Substantia nigra (tissue), 51 donors: ENCODE measurements at places on chromosomes 1 and 21.

DNA sequence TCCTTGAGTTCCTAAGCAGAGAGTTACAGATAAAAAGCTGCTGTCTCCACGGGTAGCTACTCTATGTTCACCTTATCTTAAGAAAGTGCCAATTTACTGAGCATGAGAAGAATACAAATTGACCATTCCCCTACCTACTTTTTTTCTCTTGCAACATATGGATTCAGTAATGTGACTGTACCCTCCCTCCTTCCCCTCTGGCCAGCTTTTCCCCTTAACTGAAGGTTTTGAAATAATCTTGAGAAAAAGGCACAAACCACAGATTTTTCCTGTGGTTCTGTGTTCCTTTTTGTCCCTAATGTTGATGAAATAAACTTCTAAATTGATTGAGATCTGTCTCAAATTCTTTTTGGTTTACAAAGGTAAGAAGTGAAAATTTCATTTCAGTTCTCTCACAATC, 2.6 kb upstream of the CD2 start:
- no peak for DNase-seq

GRCh38 chr21:31130821-31131220, 92.5 kb upstream of the KRTAP19-8 start:
- no peak for DNase-seq

DNA sequence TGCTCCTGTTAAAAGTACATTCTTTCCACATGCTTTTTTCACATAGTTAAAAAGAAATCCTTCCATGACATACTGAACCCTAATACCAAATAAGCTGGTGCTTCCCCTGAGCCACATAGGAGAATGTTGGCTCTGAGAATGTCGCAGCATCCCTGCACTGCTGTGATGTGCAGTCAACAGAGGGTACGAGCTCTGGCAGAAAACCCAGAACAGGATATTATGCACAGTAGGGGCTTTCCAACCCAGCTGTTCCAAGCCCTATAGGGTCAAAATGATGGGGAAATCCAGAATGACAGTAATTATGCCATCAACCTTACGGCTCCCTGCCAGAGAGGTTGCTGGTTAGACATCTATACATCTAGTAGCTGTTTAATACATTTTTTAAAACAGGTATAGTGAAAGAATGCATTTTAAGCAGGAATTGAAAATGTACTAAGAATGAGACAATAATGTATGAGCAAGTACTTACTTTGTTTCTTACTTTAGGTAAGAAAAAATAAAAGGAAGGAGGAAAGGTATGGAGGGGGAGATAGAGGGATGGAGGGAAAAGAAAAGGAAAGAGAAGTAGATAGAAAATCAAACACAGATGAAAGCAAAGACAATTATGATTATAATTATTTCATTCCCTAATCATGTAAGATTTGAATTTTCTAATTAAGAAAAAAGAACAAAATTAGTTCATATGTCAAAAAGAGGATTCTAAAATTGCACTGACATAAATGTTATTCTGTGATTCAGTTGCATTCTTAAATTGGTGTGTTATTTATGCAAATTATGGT, 126.0 kb downstream of the NR5A2 start:
- no peak for DNase-seq

DNA sequence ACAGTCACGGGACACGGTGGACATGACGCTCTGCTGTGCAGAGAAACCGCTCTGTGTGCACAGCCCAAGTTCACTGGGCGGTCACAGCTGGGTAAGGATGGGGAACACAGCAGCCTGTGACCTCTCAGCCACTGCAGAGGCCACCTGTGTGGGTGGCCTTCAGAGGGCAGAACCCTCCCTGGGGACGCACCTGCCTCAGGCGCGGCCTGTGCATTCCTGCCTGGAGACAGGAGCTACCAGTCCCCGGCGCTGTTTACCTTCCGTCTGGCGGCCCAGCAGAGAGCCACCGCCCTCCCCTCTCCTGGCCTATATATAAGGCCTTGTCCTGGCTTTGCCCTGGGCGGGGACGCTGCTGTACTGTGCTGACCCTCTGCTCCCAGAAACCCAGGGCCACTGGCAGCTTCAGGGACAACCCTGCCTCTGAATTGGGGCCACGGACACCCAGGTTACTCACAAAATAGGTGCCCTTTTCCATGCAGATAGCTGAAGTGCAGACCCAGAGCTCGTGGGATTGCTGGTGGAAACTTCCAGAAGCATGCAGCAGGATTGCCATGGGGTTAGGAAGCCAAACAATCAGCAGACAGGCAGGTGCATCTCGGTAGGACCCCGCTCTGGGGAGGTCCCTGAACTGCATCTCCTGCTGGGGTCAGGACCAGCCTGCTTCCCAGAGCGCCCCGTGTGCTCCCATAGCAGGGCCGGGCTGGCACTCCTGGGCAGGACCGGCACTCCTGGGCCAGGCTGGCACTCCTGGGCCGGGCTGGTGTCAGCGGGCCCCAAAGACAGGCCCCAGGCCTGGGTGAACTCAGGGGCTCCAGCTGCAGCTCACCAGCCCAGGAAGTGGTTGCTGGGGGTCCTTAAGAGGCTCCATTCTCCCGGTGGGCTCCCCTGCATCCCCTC, 83.6 kb downstream of the SIK1 start:
- DNase-seq, result no peak

- no peak for DNase-seq
Measured at GRCh38 chr1:158686111-158687009, at the start of gene SPTA1. SPTA1 (minus strand) TSS chr1:158686715; CDS start chr1:158686517, 198 bp downstream.

DNA sequence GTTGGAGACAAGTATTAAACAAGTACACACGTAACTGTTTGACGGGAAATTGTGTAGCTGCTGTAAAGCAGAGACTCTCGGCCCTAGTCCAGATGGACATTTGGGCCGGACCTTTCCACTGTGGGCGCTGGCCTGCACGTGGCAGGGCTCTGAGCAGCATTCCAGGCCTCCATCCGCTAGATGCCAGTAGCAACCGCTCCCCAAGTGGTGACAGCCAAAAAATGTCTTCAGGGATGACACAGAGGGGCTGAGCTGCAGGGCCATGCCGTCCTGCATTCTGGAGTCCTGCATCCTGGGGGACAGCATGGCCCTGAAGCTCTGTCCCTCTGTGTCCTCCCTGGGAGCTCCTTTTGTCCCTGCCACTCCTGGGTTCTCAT, 24.8 kb downstream of the A3GALT2 start:
- DNase-seq, result no peak

- no peak for DNase-seq
Measured at GRCh38 chr1:34547046-34547674, 207.7 kb upstream of the GJB5 start.

GRCh38 chr1:201745023-201745422, 83.9 kb upstream of the IPO9 start:
- no peak for DNase-seq

DNA sequence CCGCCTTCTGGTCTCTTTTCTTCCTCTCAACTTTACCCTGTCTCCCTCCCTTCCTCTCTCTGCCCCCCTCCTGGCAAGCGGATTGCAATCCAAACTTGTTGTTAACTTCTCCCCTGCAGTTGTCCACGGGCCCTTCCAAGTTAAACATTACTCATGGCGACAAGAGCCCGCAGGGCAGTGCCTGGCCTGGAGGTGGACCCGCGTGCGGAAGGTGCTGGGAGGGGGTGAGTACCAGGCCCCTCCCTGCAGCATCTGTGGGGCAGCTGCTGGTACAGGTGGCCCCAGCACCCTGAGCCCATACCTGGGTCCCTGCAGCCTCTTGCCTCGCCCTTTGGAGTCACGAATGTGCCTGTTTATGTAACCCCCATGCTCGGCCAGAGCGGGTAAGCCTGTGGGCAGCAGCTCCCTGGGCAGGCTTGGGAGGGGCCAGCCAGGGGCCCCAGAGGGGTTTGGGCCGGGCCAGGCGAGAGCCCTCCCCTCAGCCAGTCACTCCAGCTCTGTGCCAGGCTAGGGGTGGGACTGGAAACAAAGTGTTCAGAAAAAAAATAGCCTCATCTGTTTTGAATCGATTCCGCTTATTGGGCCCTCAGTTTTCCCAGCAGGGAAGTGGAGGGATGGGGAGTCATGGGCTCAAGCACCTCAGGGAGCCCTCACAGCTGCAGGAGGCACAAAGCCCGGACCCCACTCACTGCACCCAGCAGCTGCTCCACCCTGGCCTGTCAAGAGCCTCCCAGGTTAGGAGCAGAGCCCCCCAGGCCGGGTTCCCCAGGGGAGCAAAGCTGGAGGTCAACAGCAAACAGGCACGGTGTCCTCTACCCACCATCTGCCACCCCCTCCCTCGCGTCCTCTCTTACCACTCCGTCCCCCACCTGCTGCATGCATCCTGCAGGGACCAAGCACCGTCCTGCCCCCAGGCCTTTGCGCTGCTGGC, 14.0 kb upstream of the FAAP20 start:
- no peak for DNase-seq

- DNase-seq, result no peak
Measured at GRCh38 chr1:63790989-63791388, 17.2 kb downstream of the ROR1 start.

DNA sequence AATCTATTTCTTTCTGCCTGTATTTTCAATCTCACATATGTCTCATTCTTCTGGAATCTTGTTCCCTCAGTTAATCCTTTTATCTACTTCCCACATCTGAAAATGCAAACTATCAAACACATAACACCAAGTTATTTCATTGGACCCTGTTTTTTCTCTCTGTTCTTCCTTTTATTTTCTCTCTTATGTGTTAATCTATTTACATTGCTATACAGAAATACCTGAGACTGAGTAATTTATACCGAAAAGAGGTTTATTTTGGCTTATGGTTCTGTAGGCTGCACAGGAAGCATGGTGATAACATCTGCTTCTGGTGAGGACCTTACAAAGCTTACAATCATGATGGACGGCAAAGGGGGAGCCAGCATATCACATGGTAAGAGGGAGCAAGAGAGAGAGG, 247.6 kb downstream of the TGFB2 start:
- DNase-seq, result no peak

- DNase-seq, result no peak
Measured at GRCh38 chr1:74429580-74429979, 82.8 kb downstream of the LRRC53 start.

GRCh38 chr1:67355745-67356424, 48.2 kb downstream of the IL12RB2 start:
- DNase-seq, result no peak

GRCh38 chr1:42035205-42035829, 116.6 kb upstream of the HIVEP3 start:
- DNase-seq, result peak; percentile 82

DNA sequence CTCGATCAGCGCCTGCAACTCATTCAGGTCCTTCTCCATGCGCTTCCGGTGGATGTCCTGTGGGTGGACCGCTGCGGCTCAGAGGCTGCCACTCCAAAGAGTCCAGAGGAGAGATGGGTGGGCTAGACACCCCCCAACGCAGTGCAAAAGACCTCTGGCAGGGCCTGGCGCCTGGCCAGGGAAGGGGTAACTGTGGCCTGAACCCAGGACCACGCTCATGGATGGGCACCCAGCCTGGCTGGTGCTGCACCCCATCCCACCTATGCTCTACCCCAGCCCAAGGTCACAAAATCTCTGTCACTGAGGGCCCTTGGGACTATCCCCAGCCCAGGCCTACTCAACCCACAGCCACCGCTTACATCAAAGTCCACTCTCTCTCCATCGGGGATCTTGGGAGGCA, 12.2 kb downstream of the TNNT2 start:
- DNase-seq, result no peak
